ENCODE measurements at places on chromosomes 1 and 21.

DNA sequence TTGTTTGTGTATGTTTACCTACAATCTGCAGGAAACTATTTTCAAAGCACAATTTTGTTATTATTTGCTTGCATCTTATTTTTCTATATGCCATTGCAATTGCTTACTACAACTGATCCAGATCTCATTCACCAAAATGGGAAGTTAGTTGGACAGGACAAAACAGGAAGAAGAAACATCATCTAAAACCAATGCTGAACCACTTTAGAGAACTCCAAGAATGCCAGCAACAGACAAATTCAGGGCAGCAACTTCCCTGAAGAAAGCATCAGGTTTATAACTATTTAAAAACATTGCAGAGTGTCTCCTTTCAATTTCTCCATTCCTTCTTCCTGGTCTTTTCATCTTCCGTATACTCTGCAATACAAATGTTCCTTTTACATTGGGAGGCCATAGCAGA, 82.4 kb upstream of the SMYD2 start:
- no peak for DNase-seq

GRCh38 chr1:53641481-53642214, 97.3 kb downstream of the GLIS1 start:
- no peak for DNase-seq

- peak; percentile 36 for DNase-seq
Observed at GRCh38 chr1:236951672-236952071, 52.6 kb downstream of the MT1HL1 start.

DNA sequence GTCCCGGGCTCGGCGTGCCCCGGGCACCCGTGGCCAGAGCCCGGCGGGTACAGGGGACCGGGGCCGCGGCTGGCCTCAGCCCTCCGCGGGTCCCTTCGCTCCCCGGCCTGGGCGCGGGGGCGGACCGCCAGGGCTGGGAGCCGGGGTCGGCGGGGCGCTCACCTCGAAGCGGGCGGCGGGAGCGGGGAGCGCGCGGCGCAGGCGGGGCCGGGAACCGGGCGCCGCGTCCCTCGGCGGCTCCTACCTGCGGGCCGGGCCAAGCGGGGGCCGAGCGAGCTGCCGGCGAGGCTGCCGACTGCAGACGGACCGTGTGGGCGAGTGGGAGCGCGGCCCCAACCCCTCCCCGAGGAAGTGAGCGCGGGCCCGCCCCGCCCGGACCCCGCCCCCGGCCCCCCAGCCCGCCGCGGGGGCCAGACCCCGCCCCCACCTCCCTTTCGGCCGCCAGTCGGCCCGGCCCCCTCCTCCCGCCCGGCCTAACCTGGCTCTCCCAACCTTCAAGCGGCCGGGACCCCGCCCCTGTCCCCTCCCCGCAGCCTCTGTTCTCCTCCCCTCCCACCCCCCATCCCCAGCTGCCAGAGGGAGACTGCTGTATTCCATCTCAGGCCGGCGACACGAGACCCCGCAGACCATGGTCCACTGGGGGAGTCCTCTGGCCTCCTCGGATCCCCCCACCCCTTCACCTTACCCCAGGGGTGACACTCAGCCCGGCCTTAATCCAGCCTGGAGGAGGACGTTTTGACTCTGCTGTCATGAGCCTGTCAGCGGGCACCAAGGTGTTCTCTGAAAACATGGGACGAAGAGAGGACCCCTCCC, at the start of gene FHL3:
TSS of gene FHL3 (minus strand) at position 320 of the 813 bp plus-strand sequence. CDS start 6,102 bp downstream, outside the sequence.
- DNase-seq = peak; percentile 89

GRCh38 chr1:17140279-17140678, 21.0 kb upstream of the PADI2 start:
- DNase-seq = no peak

DNA sequence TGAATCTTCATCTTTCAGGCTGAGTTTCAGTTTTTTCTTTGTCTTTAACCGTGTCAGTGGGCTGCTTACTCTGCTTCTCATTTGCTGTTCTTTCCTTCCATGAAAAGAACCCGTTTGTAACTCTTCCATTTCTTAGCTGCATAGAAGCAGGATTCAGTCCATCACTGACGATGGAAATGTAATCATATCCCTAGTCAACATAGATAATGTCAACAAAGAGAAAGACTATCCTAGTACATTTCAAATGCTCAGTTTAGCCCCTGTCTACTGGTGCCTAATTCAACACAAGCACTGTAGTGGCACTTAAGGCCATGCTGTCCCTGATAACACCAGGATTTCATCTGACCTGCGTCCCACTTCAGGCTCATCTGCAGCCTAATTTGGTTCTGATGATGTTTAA, 376 bp downstream of the GBP1 start:
- peak; percentile 70 for DNase-seq

DNA sequence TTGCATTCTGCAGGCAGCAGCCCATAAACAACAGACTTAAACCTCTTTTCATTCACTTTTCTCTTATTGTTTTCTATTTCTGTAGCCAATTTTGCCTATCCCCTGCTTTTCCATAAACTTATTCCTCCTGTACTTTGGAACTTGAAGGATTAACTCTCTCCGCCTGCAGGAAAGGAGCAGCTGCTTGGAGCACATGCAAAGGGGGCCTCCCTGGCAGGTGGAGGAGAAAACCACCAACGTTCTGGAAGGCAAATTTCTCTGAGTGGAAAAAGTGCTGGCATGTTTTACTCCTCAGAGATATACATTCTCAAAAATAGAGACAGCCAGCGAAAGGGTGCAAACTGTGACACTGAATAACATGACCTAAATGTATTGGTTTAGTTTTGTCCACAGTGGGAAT, 33.6 kb downstream of the RGS21 start:
- DNase-seq = no peak

DNA sequence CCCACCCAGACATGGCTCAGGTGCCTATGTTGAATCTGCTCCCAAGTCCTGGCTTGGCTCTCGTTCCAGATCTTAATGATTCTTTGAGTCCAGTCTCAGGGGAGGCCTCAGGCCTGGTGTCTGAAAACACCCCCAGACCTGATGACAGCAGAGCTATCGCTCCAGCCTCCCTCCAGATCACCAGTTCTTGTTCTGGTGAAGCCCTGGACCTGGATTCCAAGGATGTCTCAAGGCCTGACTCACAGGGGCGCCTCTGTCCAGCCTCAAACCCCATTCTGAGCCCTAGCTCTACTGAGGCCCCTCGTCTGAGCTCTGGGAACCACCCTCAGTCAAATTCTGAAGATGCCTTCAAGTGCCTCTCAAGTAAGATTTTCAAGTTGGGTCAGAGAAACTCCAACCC, 11.4 kb downstream of the MROH7 start:
- DNase-seq = no peak

GRCh38 chr1:154970631-154971340, at the start of gene SHC1:
TSS of gene SHC1 (minus strand) at chr1:154970747. CDS start at chr1:154970526, 221 bp downstream.
- peak; percentile 98 for DNase-seq

DNA sequence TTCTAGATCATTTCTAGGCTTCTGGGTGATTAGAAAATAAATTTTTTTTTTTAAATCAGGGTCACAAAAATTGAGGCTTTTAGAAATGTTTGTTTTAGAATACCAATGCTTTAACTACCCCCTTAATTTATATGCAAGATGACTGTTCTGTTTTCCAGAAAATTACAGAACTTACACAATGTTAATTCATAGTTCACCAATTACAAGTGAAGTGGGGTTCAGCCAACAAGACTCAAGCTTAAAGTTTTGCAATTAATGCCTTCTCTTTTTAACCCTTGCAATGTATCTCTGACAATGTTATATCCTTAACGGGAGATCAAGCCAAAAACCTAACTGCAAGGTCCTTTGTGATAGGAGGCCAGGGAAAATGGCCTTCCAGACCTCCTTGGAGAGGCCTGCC, 5.6 kb downstream of the PRELP start:
- no peak for DNase-seq

DNA sequence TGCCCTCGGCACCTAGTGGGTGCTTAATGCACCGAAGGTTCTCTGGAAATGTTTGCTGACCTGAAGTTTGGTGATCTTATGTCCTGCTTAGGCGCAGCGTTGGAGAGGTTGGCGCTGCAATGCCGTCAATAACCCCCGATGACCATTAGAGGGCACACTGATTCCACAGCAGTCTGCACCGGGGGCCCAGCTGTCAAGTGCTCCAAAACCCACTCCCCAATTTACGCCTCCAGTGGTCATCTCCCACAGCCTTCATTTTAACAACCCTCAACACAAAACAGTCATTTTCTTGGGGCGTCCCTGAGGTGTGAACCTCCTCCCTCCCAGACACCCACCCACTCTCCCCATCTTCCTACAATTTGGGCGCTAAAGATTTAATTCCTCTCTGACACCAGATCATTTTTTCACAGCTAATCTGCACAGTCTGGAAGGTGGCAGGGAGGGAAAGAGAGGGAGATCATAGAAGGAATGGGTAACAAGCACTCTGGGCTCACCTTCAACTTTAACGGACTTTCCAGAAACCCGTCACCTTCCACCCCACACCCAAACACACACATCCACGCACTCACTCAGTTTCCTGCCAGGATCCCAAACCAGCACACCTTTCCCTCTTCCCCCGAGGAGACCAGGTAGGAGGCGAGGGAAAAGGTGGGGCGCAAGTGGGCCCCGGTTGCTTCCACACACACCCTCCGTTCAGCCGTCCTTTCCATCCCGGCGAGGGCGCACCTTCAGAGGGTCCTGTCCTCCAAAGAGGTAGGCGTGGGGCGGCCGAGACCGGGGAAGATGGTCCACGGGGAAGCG, 570 bp upstream of the NPR1 start:
- peak; percentile 81 for DNase-seq

DNA sequence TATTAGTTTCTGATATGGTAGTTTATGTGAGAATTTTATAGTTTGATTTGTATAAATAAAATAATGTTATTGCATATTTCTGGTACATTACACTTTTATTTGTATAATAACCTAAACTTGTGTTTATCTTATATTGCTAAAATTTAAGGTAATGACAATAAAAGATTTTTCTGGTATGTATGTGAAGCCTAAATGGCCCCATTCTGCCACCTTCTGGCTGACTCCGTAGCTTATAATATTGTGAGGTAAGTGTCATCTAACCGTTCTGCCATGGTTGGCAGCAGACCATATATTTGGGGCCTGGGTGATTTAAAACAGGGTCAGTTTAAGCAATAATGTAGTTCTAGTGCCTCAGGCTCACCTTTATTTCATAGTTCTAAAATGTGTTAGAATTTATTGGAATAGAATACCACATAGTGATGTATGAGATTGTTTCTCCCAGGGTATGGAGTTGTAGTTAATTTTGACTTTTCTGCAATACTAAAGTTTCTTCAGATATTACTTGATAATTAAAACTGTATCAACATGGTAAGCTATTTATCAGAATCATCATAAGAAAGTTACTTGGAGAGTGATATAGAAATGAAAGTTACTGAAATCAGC, 21.2 kb upstream of the PRKACB start:
- DNase-seq = no peak

DNA sequence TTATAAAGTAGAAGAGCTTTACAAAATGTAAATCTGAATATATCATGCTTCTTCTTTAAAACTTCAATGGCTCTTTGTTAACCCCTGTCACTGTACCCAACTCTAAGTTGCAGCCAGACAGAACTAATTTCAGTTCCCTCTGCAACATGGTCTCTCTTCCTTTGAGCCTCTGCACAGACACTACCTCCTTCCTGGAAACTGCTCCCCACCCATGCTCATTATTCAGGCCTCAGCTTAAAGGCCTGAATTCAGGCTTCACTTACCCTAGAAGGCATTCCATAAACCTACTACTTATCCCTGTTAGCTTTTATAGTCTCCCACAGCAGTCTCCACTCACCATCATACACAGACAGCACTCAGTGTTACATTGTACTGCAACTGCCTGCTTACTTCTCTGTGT, 2.6 kb upstream of the EEIG2 start:
- DNase-seq = no peak

DNA sequence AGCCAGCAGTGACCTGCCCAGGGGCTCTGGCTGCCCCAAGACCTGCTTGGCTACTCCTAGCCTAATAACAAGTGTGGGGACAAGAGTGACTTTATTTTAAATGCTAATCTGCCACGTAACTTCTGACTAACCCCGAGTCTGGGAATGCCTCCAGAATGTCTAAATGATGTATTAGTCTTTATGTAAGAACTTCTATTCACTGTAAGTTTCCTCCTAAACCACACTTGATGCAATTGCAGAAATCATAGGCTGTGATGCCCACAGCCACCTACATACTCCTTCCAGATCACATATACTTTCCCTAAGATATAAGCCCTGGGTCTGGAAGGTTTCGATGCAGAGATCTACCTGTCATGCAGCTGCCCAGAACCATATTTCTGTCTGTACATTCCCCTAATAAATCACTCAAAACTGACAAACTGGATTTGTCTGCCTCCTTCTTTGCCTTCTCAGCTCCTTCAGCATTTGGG, 5.9 kb upstream of the VPS45 start:
- peak; percentile 87 for DNase-seq

DNA sequence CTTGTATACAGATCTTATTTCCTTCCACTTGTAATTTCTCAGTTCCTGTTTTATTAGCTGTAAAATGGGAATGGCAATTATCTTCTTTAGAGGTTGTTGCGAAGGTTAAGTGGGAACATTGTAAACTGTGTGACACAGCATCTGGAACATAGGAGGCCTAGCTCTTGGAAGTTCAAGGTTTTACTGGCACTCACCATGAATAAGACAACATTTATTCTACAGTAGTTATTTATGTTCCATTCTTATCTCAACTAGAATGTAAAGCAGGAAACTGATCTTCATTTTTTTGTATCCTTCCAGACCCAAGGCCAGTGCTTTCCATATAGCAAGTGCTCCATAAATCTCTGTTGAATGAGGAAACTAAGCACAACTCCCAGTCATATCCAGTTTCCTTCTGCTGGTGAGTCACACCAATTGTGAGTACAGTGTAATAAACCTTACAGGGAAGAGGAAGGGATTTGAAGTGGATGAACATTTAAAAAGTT, 1.4 kb downstream of the BCL10 start:
- DNase-seq = no peak

DNA sequence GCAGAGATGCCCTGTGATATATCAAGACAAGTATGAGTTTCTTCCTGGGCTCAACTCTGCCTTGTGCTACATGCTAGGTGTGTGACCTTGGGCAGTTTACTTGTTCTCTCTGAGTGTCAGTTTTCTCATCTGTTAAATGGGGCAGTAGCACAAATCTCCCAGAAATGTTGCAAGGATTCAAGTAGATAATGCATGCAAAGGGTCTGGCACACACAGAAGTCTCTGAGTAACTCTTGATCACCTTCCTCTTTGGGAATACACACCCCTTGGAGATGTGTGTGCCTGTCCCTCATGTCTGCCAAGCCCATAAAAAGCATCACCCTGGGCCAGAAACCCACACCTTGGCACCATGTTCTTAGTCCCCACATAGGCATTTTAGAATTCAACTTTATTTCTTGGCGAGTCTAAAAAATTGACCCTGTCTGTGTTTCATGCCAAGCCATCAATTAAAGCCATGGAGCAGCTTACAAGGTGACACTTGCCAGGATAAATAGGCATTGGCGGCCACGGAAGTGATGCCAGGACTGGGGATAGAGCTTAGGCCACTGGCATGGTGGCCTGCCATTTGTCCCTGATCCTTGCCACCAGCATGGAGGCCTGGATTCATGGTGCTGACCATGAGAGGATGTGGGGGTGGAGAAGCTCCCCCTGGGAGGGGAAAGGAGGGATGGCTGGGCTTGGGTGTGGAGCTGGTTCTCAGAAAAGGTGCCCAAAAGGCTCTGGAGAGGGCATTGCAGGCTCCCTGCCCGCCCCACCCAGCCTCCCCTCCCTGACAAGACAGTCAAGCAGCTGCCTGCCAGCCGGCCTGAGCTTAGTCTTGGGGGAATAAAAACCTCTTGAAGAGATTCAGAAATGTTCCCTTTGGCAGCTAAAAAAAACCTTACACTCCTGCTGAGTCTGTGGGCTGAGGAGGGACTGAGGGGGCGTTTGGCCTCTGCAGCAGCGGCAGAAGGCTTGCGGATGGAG, 118.0 kb upstream of the IPO9 start:
- no peak for DNase-seq

All from kidney (tissue), 22 donors.